Activated CD4-positive, alpha-beta T cell treated with anti-CD3 and anti-CD28 coated beads, Interleukin-2, amount 10 ng/mL, durations not matched to agents 7 days and 5 days (primary cell): ENCODE measurements at places on chromosomes 1 and 21.

- no peak for DNase-seq
These were observed 61.2 kb downstream of the EDARADD start for GRCh38 chr1:236455243-236455642.

GRCh38 chr21:46355161-46356004 lies 31.4 kb downstream of the PCNT start:
- no peak for DNase-seq

DNA sequence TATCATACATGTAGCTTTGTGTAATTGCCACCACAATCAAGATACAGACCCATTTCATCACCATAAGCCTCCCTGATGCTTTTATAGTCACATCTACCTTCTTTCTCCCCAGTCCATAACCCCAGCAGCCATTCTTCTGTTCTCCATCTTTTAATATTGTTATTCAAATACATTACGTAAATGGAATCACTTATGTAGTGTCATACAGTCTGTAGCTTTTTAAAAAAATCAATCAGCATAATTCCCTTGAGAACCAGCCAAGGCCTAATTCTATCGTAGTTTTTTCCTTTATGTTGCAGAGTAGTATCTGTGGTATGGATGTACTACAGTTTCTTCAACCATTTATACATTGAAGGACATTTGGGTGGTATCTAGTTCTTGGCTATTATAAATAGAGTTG lies 31.6 kb upstream of the WDR26 start:
- DNase-seq = no peak

DNA sequence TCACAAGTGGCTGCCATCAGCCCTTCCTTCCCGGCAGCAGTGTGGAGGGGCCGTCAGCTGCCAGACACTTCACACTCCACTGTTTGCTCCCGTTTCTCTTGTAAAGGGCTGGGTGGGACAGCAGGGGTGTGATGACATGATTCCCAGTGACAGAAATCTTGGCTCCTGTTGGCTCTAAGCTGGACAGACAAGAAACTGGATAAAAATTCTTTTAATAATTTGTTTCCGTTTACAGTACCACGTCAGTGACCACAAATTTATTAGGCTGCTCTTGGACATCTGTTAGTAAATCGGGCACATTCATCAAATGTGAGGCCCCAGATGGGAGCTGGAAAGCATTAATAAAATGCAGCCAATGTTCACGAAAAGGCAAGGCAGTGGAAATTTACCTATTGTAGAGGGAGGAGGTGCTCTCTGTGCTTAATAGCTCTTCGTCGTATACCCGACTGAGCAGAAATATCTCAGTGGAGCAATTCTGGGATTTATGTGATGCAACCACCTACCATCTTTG lies 353.7 kb upstream of the GREM2 start:
- DNase-seq = no peak

- peak; percentile 59 for DNase-seq
These were observed 36.8 kb upstream of the RPF1 start for GRCh38 chr1:84442256-84442655.

DNA sequence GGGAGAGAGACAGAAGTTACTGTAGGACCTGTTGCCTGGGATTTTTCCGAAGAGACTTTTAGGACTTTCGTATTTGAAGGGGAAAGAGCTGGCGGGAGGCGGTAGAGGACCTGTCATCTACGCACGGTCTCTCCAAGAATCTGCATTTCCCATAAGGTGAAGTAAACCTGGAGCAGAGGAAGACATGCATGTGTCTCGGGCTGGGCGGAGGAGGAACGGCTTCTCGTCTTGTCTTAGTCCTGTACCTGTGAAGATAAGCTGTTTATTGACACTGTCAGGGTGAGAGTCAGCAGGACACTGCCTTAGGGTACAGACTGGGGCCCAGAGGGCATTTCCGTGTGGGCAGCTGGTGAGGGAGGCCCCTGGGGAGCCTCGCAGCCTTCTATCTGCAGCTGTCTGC lies 123.4 kb upstream of the COL6A1 start:
- no peak for DNase-seq

- DNase-seq = no peak
These were observed 188.2 kb upstream of the NFIA start for GRCh38 chr1:60894130-60894529.
